Psoas muscle (tissue), 8 donors: ENCODE measurements at places on chromosomes 4 and X.

GRCh38 chrX:150081076-150081475 is 142.8 kb upstream of the EOLA2 start:
- no peaks in the 10 kb centered on the region for H3K36me3 ChIP-seq
- DNase-seq, result no peak
- no peaks in the 10 kb centered on the region for H3K27me3 ChIP-seq
- no peaks in the 10 kb centered on the region for H3K4me1 ChIP-seq
- H3K27ac ChIP-seq, result no peak overlapping the region

DNA sequence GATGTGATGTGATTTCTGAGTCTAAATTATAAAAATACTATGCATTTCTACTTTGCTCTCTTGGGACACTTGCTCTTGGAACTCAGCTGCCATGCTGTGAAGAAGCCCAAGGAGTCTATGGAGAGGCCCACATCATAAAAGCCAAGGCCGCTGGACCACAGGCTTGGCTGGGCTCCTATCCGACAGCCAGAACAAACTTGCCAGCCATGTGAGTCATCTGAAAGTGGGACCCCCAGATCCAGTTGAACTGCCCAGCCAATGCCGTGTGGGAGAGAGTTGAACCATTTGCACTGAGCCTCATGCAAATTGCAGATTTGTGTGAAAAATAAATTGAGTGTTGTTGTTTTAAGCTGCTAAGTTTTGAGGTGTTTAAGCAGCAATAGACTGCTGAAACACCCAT is 60.2 kb downstream of the TMEM154 start:
- H3K4me1 ChIP-seq, result no peaks in the 10 kb centered on the region
- H3K36me3 ChIP-seq, result no peaks in the 10 kb centered on the region
- H3K4me3 ChIP-seq, result no peak overlapping the region
- H3K27me3 ChIP-seq, result no peaks in the 10 kb centered on the region
- H3K27ac ChIP-seq, result no peak overlapping the region
- no peak for DNase-seq

GRCh38 chrX:45850775-45851433 is 650.2 kb upstream of the DIPK2B start:
- no peaks in the 10 kb centered on the region for H3K4me1 ChIP-seq
- H3K27ac ChIP-seq, result no peak overlapping the region
- peak overlapping the region; percentile 57 for H3K4me3 ChIP-seq
- peak; percentile 52 for DNase-seq
- H3K27me3 ChIP-seq, result peaks cover 2% of the 10 kb centered on the region

DNA sequence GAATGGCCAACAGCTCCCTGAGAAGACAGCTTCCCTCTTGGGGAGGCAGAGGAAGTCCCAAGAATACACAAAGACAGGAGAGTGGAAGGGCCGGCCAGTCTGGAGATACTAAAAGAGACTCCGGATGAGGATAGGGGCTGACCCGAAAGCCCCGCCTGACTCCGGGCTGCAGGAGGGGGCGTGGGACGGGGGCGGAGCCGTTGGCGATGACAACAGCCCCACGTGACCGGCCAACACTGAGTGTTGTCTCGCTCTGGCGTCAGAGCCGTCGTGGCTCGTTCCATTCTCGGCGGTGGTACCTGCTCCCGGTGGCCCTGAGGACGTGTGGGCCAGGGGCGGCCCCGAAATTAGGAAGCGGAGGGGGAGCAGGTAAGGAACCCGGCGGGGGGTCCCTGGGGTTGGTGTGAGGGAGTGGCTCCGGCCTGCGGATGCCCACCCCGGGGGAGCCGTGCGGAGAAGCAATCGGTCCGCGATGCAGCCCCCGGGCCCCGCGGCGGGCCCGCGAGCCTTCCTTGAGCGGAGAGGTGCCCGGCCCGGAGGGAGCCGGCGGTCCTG is at the start of gene BEX4:
Gene BEX4, plus strand, starts transcription at position 239 of the 555 bp plus-strand sequence. CDS start 1,046 bp downstream, outside the sequence.
- peak within 1 kb of the TSS; percentile 61 for H3K27ac ChIP-seq
- H3K27me3 ChIP-seq, result no peaks in the 10 kb centered on the region
- DNase-seq, result peak; percentile 85
- H3K4me3 ChIP-seq, result peak within 1 kb of the TSS; percentile 68
- no peaks in the 10 kb centered on the region for H3K4me1 ChIP-seq

- no peak overlapping the region for H3K27ac ChIP-seq
- H3K36me3 ChIP-seq, result no peaks in the 10 kb centered on the region
- no peaks in the 10 kb centered on the region for H3K4me1 ChIP-seq
- H3K27me3 ChIP-seq, result no peaks in the 10 kb centered on the region
- H3K4me3 ChIP-seq, result no peak overlapping the region
- DNase-seq, result no peak
These were observed 464.7 kb upstream of the FAM47C start for GRCh38 chrX:36543499-36543898.
